GM23338 (cell line): ENCODE measurements at places on chromosomes 16 and 17. TPM values are rescaled to one million over a fixed set of nuclear protein-coding genes. Genes with fewer than 3 reads are reported as not detected.

- DNase-seq: no peak
These were observed 9.4 kb downstream of the METTL9 start for GRCh38 chr16:21608639-21609328.

- DNase-seq: no peak
These were observed 780.5 kb upstream of the GOT2 start for GRCh38 chr16:59514651-59515050.

- DNase-seq: peak; percentile 26
These were observed 164.5 kb downstream of the PRKCA start for GRCh38 chr17:66466840-66467367.

DNA sequence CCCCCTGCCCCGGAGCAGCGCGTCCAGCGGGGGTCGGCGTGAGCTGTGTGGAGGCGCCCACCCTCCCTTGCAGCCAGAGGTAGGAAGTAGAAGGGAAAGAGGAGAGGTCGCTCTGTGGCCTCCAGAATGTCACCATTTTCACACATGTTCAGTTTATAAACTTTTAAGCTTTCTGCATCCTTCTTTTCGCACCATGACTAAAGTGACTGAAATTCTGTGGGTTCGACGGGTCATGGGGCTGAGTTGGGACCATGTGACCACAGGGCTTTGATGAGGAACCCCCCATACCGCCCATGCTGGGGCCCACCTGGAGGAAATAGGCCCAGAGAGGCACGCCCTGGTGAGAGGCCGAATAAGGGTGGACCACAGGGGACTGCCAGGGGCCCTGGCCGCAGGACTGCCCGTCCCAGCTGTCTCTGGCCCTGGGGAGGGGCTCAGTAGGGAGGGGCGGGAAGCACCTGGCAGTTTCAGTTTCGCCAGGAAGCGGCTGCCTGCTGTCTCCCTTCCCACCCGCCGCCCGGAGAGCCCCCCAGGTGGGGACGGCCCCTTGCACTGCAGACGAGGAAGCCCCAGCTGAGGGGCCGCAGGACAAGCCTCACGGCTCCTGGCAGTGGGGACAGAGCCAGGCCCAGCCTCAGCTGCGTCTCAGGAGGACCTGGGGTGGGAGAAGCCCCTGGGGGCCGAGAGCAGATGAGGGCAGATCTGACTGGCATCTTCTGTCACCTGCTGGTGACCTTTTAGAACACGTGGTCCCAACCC lies 9.0 kb downstream of the CBFA2T3 start:
- DNase-seq: no peak

DNA sequence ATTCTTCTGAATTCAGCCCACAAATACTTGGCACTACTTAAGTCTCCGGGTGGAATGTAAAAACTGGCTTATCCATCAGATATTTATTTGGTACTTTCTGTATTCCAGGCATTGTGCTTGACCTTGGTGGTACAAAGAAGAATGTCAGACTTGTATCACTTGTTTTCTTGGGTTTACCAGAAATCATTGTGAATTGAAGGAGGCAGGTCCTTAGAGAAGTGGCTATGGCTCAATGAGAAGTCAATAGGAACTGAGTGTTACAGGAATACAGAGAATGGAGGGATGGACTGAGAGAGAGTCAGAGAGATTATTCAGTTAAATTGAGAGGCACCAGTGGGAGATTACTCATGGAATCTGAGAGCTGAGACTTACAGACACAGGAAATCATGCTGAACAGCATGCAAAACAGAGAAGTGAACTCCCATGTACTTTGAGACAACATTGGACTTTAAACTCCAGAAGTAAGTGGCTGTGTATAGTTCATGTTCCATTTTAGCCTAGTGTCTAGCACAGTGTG lies 704.1 kb downstream of the CDH11 start:
- no peak for DNase-seq

DNA sequence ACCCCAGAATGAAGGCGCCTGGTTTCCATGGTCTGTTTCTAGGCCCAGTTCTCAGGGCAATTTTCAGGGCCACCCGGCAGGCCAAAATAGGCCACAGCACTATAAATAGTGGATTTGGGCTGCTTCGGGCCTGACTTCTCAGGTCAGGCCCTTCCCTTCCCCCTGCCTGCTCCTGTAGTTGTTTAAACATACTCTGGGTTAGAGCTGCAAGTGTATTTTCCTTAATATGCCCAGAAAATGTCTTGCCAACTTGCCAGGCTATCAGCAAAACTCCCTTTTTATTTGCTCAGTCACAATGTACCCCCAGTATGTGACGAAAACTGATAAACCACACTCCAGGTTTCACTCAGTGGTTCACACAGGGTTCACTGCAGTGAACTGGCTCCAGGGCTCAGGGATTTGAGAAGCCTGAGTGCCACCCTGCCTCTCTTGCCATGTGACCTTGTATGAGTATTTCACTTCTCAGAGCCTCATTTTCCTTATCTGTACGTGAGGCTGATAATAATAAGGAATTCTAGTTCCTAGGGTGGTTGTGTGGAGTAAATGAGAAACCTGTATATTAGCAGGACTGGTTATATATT lies 76.5 kb downstream of the GPRC5B start:
- DNase-seq: no peak

- peak; percentile 94 for DNase-seq
These were observed at the start of gene MEIOC for GRCh38 chr17:44655983-44656710. Gene MEIOC, plus strand, starts transcription at chr17:44656468. Its CDS starts 146 bp downstream, at chr17:44656614.

DNA sequence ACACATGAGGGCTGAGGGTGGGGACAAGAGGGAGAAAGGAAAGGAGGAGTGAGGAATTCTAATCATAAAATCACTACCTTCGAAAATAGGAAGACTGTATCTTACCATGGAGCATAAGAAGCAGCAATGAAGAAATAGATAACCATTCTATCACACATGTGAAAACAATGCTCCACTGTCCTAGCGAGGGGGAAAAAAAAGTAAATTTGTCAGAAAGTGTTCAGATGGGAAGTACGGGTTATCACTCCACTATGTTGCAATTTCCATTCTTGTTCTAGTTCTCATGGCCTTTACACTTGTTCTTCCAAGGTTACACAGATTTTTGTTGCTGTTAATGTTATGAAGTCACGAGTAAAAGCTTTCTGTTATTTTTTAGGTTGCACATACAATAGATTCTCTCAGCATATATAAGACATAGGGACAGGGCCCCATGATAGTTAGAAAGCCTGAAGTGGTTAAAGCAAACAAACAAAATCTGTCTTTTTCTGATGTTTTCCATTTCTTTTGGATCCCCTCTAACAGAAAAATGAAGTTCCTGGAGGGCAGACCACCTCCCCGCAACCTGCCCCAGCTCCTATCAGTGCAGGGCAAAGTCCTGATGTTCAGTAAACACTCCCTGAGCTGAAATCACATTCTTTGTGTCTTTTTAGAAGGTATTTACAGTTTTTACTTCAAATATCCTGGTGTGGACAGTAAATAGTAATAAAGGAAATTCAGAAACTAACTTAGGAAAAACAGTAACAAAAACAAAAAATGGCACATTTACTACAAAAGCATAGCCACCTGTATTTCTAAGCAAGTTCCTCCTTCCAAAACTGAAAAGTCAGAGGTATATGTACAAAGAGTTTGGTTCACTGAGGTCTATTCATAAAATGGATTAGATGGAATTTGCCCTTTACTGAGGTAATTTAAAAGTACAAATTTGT lies 13.7 kb downstream of the MMD start:
- DNase-seq: no peak

GRCh38 chr16:568401-569258 lies 1.1 kb upstream of the PIGQ start:
- DNase-seq: no peak

GRCh38 chr17:44970136-44970741 lies 2.1 kb upstream of the C1QL1 start:
- peak; percentile 76 for DNase-seq

DNA sequence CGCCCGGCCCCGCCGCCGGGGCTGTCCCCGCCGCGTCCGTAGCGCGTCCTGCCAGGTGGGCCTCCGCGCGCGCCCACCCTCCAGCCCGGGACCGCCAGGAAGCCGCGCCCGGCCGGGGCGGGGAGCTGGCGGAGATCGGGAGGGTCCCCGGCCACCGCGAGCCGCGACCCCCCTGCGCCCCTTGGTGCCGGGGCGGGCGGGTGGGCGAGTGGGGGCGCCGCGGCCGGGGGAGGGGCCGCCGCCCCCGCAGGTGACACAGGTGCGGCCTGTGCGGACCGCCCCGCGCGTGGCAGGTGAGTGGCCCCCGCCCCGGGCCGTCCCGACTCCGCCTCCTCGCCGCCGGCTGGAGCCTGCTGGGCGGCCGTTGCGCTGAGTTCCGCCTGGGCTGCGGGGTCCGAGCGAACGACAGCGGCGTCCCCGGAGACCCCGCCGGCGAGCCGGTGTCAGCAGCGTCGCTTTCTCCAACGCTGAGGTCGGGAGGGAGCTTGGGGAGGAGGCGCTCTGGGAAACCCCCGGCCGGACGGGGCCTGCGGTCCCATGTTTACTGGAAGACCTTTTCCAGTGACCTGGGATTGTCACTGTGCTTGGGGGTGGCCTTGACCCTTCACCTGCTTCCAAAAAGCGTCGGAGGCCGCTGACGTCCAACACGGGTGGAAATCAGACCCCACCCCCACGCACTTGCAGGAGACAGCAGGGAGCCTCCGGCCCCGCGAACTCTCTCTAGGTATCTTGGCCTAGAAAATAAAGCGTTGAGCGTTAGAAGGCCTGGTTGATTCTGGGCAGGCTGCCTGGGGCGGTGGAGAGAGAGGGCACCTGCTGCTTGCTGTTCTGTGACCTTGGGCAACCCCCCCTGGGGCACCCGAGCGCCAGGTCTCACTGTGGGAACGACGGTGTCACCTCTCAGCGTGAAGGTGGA lies 542 bp downstream of the KLHL36 start:
- peak; percentile 62 for DNase-seq

GRCh38 chr16:35744084-35744483 lies 2284.7 kb downstream of the TP53TG3F start:
- no peak for DNase-seq

DNA sequence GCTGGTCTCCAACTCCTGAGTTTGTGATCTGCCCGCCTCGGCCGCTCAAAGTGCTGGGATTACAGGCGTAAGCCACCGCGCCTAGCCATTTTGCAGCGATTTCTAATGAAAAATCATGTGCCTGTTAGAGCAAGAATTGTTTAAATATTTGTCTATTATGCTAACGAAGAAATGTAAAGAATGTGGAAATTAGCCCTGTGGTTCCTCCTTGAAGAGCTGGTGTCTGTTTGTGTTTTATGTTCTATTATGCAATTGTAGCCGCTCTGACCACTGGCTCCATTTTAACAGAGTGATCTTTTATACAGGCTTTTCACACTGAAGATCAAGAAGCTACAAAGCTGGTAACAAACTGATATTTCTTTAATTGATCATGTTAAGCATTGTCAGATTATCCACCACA lies 217.3 kb downstream of the USP22 start:
- no peak for DNase-seq

GRCh38 chr16:70342016-70342415 lies 4.7 kb upstream of the DDX19A start:
- peak; percentile 37 for DNase-seq

GRCh38 chr16:27257271-27257670 lies 11.3 kb downstream of the NSMCE1 start:
- no peak for DNase-seq

- DNase-seq: no peak
These were observed 6.3 kb upstream of the EXOSC6 start for GRCh38 chr16:70258065-70258464.

DNA sequence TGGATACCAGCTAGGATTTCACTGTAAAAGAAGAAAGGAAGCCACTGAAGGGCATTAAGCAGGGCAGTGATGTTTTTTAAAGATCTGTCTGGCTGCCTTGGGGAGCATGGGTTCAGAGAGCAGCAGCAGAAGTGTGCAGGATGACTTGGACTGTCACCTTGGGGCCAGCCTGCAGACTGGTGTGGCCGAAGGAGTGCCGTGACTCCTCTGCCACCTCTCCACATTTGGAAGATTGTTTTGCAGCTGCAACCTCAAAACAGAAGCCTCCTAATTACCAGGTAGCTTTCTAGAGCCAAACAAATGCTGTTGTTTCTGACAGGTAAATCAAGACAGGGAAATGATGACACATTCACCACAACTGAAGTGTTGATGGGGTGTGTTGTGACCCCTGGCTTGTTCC lies 681.4 kb downstream of the WWOX start:
- DNase-seq: no peak

DNA sequence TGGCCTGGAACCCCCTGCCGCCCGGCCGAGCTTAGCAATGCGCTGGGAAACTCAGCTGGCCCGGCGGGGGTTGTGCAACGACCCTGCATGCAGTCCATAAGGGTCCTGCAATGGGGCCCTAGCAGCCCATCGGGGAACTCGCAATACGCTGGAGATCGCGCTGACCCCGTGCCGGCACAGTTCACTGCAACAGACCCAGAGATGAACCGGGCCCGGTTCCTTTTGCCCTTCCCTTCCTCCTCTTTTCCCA lies 375 bp downstream of the SLC25A11 start:
- peak; percentile 55 for DNase-seq

GRCh38 chr17:2453325-2453724 lies 52.5 kb upstream of the MNT start:
- DNase-seq: no peak

DNA sequence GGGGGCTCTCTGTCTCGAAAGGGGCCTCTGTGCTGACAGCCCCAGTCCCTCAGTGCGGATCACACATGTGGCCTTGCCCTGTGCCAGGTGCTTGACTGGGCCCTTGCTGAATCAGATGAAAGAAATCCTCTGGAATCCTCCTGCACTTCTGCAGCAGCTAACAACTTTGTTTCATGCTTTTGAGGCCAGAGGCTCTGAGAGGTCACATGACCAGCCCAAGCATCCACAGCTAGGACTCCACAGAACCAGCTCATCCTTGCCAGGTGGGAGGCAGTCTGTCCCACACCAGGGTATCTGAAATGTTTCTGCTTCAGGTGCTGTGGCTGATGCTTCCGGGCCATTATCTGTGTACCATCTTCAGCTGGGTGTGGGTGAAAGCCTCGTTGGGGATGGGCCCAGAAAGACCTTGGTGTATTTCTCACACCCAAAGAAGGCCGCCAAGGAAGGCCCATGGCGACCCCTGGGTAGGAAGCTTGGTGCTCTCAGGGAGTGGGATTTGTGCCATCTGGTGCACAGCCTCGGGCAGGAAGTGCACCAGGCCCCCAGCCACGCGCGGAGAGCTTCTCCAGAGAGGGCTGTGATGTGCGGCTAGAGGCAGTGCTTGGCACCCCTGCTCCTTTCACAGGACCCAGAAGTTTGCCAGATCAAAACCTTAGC lies 143.8 kb downstream of the CLEC16A start:
- no peak for DNase-seq

GRCh38 chr17:67290711-67291291 lies 45.8 kb upstream of the HELZ start:
- no peak for DNase-seq

- no peak for DNase-seq
These were observed 10.8 kb upstream of the ASB16 start for GRCh38 chr17:44159519-44160210.

GRCh38 chr17:71500761-71501555 lies 619.9 kb upstream of the SOX9 start:
- DNase-seq: no peak

GRCh38 chr17:31318851-31319661 lies 2.4 kb downstream of the EVI2A start:
- DNase-seq: no peak

TMEM132E gene
- total RNA-seq: 0.45 and 0.47 TPM in 2 replicates

CD300LF gene
- total RNA-seq: not detected in 2 replicates

BAIAP3 gene
- total RNA-seq: 13.0 and 23.0 TPM in 2 replicates

TMEM238L gene
- total RNA-seq: not detected in 2 replicates

GPR142 gene
- not detected in 2 replicates for total RNA-seq

KRT9 gene
- not detected in 2 replicates for total RNA-seq

TMEM106A gene
- total RNA-seq: 0.78 and 1.5 TPM in 2 replicates

DPEP1 gene
- total RNA-seq: 0.93 and 2.3 TPM in 2 replicates
